GM23338 (cell line): ENCODE measurements at places on chromosomes 4 and X.
A peak's percentile ranks its signal among the peaks of the same experiment; 100 is the strongest.

DNA sequence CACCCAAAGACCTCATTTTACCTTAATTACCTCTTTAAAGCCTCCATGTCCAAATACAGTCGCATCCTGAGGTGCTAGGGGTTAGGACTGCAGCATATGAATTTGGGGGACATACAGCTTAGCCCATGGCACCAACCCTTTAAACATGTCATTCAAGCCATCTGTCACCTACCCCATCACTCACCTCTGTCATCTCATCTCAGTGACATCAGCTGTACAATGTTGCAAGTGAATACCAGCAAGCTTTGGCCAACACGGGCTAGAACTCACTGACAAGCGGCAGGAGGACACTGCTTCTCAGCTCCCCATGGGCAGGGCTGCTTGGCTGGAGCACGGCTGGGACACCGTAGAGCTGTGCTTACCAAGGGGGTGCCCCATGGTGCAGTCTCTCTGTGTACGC is 107.5 kb downstream of the STK32B start:
- no peak overlapping the region for H3K4me3 ChIP-seq
- no peaks in the 10 kb centered on the region for H3K4me1 ChIP-seq
- H3K27me3 ChIP-seq = no peaks in the 10 kb centered on the region

GRCh38 chrX:20071511-20072079 is 45.1 kb downstream of the MAP7D2 start:
- H3K4me1 ChIP-seq = no peaks in the 10 kb centered on the region; the same call in 1 of the 2 replicates
- H3K27me3 ChIP-seq = no peaks in the 10 kb centered on the region
- DNase-seq = no peak
- H3K27ac ChIP-seq = no peak overlapping the region

GRCh38 chr4:4671774-4672349 is 130.0 kb upstream of the STX18 start:
- H3K4me3 ChIP-seq = no peak overlapping the region
- peaks cover 23% of the 10 kb centered on the region for H3K4me1 ChIP-seq
- DNase-seq = no peak
- H3K27ac ChIP-seq = no peak overlapping the region

DNA sequence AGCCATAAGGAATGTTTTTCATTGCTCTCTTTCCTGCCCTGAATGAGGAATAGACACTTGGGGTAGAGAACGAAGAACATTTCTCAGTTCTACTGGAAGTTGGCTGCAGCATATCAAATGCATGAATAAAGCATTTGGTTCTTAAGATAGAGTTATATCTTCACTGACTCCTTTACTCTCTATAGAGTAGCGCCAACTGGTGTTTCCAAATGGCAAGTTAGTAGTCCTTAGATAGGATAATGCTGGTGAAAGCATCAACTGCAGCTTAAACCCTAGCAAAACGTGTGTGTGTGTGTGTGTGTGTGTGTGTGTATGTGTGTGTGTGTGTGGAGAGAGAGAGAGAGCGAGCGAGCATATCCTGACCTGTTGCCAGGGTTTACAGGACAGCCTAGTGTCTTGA is 62.2 kb upstream of the FRMPD4 start:
- no peaks in the 10 kb centered on the region for H3K27me3 ChIP-seq
- H3K36me3 ChIP-seq = no peaks in the 10 kb centered on the region
- peak; percentile 2 for DNase-seq
- no peak overlapping the region for H3K27ac ChIP-seq
- H3K4me3 ChIP-seq = no peak overlapping the region
- peaks cover 5% of the 10 kb centered on the region for H3K4me1 ChIP-seq

GRCh38 chr4:16722416-16722815 is 176.0 kb downstream of the LDB2 start:
- no peak overlapping the region for H3K4me3 ChIP-seq
- peaks cover 3% of the 10 kb centered on the region; the same call in 1 of the 2 replicates for H3K4me1 ChIP-seq
- H3K36me3 ChIP-seq = no peaks in the 10 kb centered on the region
- H3K27me3 ChIP-seq = no peaks in the 10 kb centered on the region
- no peak for DNase-seq
- H3K27ac ChIP-seq = no peak overlapping the region

- no peak overlapping the region for H3K27ac ChIP-seq
- no peak overlapping the region for H3K4me3 ChIP-seq
- DNase-seq = no peak
- no peaks in the 10 kb centered on the region for H3K36me3 ChIP-seq
- no peaks in the 10 kb centered on the region for H3K4me1 ChIP-seq
- no peaks in the 10 kb centered on the region for H3K27me3 ChIP-seq
These were observed 66.4 kb upstream of the UGT2B15 start for GRCh38 chr4:68736813-68737212.

- peak; percentile 3 for DNase-seq
- H3K4me3 ChIP-seq = no peak overlapping the region
- H3K36me3 ChIP-seq = no peaks in the 10 kb centered on the region
- no peaks in the 10 kb centered on the region for H3K4me1 ChIP-seq
- H3K27ac ChIP-seq = no peak overlapping the region
- H3K27me3 ChIP-seq = no peaks in the 10 kb centered on the region
These were observed 46.4 kb upstream of the NALF2 start for GRCh38 chrX:69457756-69458155.

- DNase-seq = no peak
- H3K4me1 ChIP-seq = no peaks in the 10 kb centered on the region; the same call in 1 of the 2 replicates
- H3K36me3 ChIP-seq = no peaks in the 10 kb centered on the region
- H3K27ac ChIP-seq = no peak overlapping the region
- H3K4me3 ChIP-seq = no peak overlapping the region
These were observed 210.0 kb downstream of the HS3ST1 start for GRCh38 chr4:11218692-11219091.

GRCh38 chr4:10959586-10959985 is 275.0 kb upstream of the CLNK start:
- no peaks in the 10 kb centered on the region for H3K27me3 ChIP-seq
- peaks cover 24% of the 10 kb centered on the region for H3K4me1 ChIP-seq
- peak; percentile 32 for DNase-seq
- no peaks in the 10 kb centered on the region for H3K36me3 ChIP-seq
- peak overlapping the region; percentile 13; the same call in 1 of the 2 replicates for H3K4me3 ChIP-seq

DNA sequence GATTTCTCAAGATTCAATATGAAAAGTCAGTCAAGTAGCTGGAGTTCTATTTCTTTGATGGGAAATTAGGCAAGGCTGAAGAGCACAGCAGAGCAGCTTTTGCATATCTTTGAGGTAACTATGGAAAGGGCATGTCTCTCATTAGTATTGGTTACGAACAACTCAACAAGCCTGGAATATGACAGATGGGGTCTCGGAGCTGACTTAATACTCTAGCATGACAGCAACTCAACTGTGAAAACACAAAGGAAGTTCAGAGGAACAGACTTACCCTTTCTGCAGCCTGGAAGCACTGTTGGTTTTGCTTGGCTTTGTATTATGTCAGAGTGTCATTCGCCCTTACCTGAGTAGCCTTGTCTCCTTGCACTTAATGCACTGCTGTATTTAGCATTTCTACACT is 79.9 kb upstream of the AADAT start:
- no peak overlapping the region for H3K4me3 ChIP-seq
- no peaks in the 10 kb centered on the region for H3K4me1 ChIP-seq
- no peaks in the 10 kb centered on the region for H3K36me3 ChIP-seq

GRCh38 chr4:13483768-13484121 is 395 bp downstream of the RAB28 start:
- H3K27ac ChIP-seq = peak overlapping the region; percentile 97
- DNase-seq = peak; percentile 75
- H3K27me3 ChIP-seq = no peaks in the 10 kb centered on the region
- H3K4me1 ChIP-seq = peaks cover 9% of the 10 kb centered on the region
- H3K36me3 ChIP-seq = no peaks in the 10 kb centered on the region

DNA sequence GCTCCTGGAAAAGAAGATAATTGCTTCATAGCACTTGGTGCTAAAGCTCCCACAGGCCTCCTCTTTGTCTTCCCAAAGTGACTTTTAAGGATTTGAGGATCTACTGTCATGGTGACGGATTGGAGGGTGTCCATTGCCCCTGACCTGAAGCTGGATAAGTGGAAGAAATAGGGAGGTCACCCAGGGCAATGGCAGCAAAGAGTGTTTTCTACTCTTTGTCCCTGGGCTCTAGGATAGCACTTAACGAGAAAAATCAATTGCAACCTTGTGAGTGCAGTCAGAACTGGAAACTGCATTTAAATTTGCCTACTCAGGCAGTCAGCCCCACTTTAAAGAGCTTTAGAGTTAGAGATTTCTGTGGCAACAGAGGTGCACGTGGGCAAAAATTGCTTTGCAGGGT is 43.7 kb upstream of the XK start:
- H3K4me1 ChIP-seq = no peaks in the 10 kb centered on the region
- no peaks in the 10 kb centered on the region for H3K36me3 ChIP-seq
- no peaks in the 10 kb centered on the region for H3K27me3 ChIP-seq
- no peak for DNase-seq

- no peak for DNase-seq
- H3K4me3 ChIP-seq = no peak overlapping the region
- H3K4me1 ChIP-seq = peaks cover 13% of the 10 kb centered on the region
- no peaks in the 10 kb centered on the region for H3K27me3 ChIP-seq
- peaks cover 4% of the 10 kb centered on the region; the same call in 1 of the 2 replicates for H3K36me3 ChIP-seq
- H3K27ac ChIP-seq = no peak overlapping the region
These were observed 33.4 kb downstream of the ACSL1 start for GRCh38 chr4:184792334-184792733.

- H3K27me3 ChIP-seq = no peaks in the 10 kb centered on the region
- H3K36me3 ChIP-seq = no peaks in the 10 kb centered on the region
- no peak for DNase-seq
- no peak overlapping the region for H3K4me3 ChIP-seq
- H3K4me1 ChIP-seq = 0 out of 2 replicates have a peak, but pooled peaks cover 6% of the 10 kb centered on the region
These were observed 45.1 kb upstream of the AADAT start for GRCh38 chr4:170134821-170135220.

- H3K4me3 ChIP-seq = no peak overlapping the region
- H3K27ac ChIP-seq = no peak overlapping the region
- no peak for DNase-seq
- no peaks in the 10 kb centered on the region for H3K27me3 ChIP-seq
These were observed 79.4 kb upstream of the ADRA2C start for GRCh38 chr4:3686753-3687152.

- no peaks in the 10 kb centered on the region for H3K27me3 ChIP-seq
- DNase-seq = peak; percentile 48
- no peak overlapping the region for H3K4me3 ChIP-seq
- H3K27ac ChIP-seq = no peak overlapping the region
- no peaks in the 10 kb centered on the region for H3K36me3 ChIP-seq
- no peaks in the 10 kb centered on the region for H3K4me1 ChIP-seq
These were observed 738.2 kb downstream of the ADGRL3 start for GRCh38 chr4:61938250-61938846.

- H3K27ac ChIP-seq = no peak overlapping the region
- no peak overlapping the region for H3K4me3 ChIP-seq
- H3K4me1 ChIP-seq = no peaks in the 10 kb centered on the region
- DNase-seq = no peak
- H3K36me3 ChIP-seq = no peaks in the 10 kb centered on the region
These were observed 59.6 kb upstream of the MAMLD1 start for GRCh38 chrX:150303386-150304097.

DNA sequence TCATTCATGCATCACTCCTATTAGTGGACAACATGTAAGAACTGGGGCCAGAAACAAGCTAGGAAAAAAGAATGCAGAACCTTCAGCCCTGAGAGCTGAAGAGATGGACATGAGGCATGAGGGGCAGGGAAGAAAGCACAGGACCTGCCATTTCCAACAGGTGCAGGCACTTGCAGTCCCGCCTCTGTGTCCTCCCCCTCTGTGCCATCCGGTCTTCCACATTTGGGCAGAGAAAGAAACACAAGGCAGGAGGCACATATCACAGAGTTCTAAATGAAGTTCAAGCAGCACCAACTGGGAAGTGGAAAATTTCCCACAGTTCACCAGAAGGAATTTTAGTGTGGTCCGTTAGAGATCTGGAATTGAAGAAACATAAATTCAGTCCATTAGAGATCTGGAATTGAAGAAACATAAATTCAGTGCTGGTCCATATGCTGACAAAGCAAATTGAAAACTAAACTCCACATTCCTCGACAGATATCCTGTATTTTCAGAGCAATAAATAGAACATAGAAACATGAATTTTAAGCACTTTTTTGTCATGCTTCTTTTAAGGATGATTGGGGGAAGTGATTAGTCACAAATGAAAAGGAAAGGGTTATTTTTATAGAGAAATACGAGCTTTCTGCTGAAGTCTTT is 57.2 kb upstream of the DAPP1 start:
- H3K27me3 ChIP-seq = no peaks in the 10 kb centered on the region
- peak; percentile 5 for DNase-seq
- no peak overlapping the region for H3K27ac ChIP-seq
- no peaks in the 10 kb centered on the region for H3K4me1 ChIP-seq
- H3K36me3 ChIP-seq = no peaks in the 10 kb centered on the region
- no peak overlapping the region for H3K4me3 ChIP-seq

- no peak for DNase-seq
- no peak overlapping the region for H3K4me3 ChIP-seq
- H3K36me3 ChIP-seq = no peaks in the 10 kb centered on the region
These were observed 23.4 kb upstream of the WDR17 start for GRCh38 chr4:176042195-176042594.

GRCh38 chrX:41452565-41453356 is 5.6 kb downstream of the NYX start:
- H3K4me1 ChIP-seq = 0 out of 2 replicates have a peak, but pooled peaks cover 4% of the 10 kb centered on the region
- H3K36me3 ChIP-seq = no peaks in the 10 kb centered on the region
- DNase-seq = no peak

GRCh38 chrX:70301716-70302115 is 11.8 kb downstream of the KIF4A start:
- no peak overlapping the region for H3K27ac ChIP-seq
- no peak for DNase-seq
- no peaks in the 10 kb centered on the region for H3K27me3 ChIP-seq
- peaks cover 16% of the 10 kb centered on the region for H3K36me3 ChIP-seq
- no peaks in the 10 kb centered on the region for H3K4me1 ChIP-seq
- no peak overlapping the region for H3K4me3 ChIP-seq

GRCh38 chr4:26533685-26534084 is 43.4 kb upstream of the CCKAR start:
- H3K4me1 ChIP-seq = no peaks in the 10 kb centered on the region
- no peaks in the 10 kb centered on the region for H3K27me3 ChIP-seq
- peak; percentile 42 for DNase-seq
- no peak overlapping the region for H3K4me3 ChIP-seq
- H3K36me3 ChIP-seq = no peaks in the 10 kb centered on the region
- H3K27ac ChIP-seq = no peak overlapping the region

DNA sequence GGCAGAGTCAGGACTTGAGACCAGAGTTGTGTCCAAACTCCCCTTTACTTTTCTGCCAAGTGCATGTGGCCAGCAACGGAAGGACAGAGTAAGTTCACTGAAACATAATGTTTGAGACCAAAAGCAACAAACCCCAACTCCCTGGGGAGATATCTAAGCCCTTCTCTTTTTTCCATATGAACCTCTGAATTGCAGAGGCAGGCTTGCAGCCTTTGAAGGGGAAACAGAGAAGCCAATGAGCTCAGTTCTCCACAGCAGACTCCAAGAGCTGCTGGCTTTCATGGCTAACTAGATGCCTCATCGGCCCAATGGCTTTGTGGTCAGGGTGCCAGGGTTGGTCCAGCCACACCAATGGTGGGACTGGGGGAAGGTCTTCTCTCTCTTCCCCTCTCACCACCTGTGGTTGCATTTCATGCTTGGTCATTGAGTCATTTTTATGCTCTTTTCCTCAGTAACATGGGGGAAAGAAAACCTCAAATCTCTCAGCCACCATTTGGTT is 34.0 kb downstream of the STARD8 start:
- no peak for DNase-seq
- H3K36me3 ChIP-seq = no peaks in the 10 kb centered on the region
- no peak overlapping the region for H3K27ac ChIP-seq
- no peaks in the 10 kb centered on the region for H3K27me3 ChIP-seq
- 0 out of 2 replicates have a peak, but pooled peaks cover 7% of the 10 kb centered on the region for H3K4me1 ChIP-seq
